ENCODE measurements at places on chromosomes 12 and 14. TPM values are rescaled to one million over a fixed set of nuclear protein-coding genes. Genes with fewer than 3 reads are reported as not detected.

The KRT77 gene
- 0.10 TPM for total RNA-seq

The RPGRIP1 gene
- 0.41 TPM for total RNA-seq

The NYNRIN gene
- 35.1 TPM for total RNA-seq

The KERA gene
- 81.0 TPM for total RNA-seq

The FAM186B gene
- total RNA-seq: 0.82 TPM

The TBC1D30 gene
- total RNA-seq: 2.6 TPM

- DNase-seq: peak; percentile 90
Observed at GRCh38 chr14:88189417-88190191, 133.5 kb downstream of the KCNK10 start.

DNA sequence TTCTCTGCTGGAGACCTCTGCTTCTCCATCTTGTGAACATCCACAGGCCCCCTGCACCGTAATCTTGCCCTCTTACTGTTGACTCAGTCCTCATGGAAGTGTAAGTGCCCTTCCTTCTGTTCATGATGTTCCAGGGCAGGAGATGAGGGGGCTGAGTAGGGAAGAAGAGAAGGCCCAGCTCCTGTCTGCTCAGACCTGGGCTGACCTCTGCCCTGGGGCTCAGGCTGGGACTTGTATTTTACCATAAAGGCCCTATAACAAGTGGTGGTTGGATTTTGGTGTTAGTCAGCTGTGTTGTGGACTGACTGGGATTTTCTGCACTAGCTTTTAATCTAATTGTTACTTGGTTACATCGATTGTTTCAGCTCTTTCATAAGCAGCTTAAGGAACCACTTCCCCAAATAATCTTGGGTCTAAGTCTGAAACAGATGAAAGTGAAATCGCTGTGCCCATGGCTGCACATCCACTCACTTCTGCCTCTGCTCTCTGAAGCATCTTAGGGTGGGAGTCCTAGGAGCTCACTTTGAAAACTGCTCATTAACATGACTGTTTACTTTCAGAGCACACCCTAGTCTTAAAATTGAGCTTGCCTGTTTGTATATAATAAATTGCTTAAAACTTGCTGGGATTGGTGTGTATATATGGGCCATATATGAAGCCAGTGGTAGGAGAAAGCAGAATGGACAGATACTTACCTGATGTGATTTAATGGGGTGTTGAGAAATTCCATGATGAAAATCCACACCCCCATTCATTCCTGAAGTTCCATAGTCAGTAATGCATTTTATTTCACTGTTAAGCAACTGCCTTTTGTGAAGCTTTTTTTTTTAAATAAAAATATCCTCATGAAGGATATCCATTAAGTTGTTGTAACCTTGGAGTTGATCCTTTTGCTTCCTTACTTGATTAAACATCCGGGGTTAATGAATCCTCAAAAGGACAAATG lies 17.7 kb downstream of the C12orf71 start:
- DNase-seq: no peak

GRCh38 chr12:26231921-26232320 lies 36.5 kb downstream of the SSPN start:
- no peak for DNase-seq

- DNase-seq: peak; percentile 90
Observed at GRCh38 chr14:69242311-69243224, 17.4 kb upstream of the GALNT16 start.

GRCh38 chr14:104843442-104844305 lies 21.4 kb upstream of the CEP170B start:
- peak; percentile 37 for DNase-seq

DNA sequence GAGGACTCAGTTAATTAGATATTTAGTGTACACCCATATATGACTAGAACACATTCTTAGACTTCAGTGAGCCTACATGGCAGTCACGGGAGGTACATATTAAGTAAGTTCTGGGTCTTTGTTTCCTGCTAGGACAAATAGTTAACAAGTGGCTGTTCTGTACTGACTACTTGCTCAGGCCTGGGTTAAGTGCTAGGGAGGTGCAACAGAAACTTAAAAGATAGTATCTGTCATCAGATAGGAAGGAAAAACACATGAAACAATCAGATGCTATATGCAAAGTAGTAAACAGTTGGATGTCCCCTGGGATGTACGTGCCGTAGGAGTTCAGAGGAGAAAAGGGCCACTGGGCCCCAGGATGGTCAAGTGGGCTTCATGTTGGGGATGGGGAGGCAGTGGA lies 59.5 kb downstream of the SLC4A8 start:
- DNase-seq: no peak

DNA sequence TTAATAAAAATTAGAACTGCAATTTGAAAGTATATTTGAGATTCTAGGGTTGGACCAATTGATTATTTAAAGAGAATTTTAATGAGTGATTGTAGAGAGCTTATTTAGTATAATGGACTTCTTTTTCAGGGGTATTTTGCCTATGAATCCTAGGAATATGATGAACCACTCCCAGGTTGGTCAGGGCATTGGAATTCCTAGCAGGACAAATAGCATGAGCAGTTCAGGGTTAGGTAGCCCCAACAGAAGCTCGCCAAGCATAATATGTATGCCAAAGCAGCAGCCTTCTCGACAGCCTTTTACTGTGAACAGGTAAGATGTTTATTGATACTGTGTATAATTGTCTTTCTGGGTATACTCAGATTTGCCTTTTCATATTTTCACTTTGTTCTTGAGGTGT lies 35.9 kb upstream of the KCNMB4 start:
- DNase-seq: no peak

- peak; percentile 43 for DNase-seq
Observed at GRCh38 chr12:85279449-85280164, 413 bp upstream of the ALX1 start.

DNA sequence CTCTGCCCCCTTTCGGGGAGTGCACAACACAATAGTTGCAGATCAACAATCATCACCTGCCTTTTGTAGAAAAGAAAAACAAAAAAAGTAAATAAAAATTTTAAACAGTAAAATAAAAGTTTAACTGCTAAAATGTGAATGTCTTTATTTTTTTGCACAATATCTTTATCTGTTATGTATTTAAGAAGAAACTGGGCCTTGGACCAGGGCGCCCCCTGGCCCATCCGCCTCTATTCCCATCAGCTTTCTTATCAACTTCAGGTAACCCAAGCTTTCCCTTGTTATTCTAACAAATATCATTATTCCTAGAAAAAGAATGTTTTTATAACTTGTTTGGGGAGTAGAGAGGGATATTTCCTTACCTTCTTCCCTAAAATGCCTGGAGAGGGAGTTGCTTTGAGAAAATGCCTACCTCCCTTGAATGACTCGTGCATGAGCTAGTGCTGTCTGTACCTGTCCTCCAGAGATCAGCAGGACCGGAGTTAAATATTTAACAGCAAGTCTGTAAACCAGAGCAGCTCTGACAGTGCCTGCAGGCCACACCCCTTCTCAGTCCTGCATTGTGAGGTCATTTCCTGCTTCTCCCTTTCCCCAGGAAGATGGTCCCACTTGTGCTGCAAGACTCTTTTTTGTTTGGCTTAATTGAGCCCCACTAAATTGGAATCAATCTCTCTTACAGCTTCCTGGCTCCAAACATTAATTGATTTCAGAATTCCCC lies 192.8 kb upstream of the RGS6 start:
- peak; percentile 37 for DNase-seq

GRCh38 chr12:26318661-26319068 lies 123.3 kb downstream of the SSPN start:
- peak; percentile 28 for DNase-seq

DNA sequence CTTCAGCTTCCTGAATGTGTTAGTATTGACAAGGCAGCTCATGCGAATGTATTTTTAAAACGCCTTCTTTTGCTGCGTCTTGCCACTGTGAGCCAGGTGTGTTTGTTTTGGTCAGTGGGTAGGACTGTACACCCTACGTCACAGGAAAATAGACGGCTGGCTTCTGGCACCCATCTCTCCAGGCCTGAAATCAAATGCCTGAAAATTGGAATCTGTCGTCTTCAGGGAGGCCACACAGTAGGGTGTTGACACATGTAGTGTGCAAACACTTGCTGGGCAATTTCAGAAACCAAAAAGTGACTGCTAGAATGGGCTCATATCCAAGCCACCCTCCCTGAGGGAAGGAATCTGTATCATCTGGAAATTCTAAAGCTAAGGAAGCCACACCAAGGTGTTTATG lies 209.3 kb downstream of the TTC8 start:
- no peak for DNase-seq

GRCh38 chr12:53338916-53339315 lies 2.8 kb upstream of the SP7 start:
- DNase-seq: no peak

DNA sequence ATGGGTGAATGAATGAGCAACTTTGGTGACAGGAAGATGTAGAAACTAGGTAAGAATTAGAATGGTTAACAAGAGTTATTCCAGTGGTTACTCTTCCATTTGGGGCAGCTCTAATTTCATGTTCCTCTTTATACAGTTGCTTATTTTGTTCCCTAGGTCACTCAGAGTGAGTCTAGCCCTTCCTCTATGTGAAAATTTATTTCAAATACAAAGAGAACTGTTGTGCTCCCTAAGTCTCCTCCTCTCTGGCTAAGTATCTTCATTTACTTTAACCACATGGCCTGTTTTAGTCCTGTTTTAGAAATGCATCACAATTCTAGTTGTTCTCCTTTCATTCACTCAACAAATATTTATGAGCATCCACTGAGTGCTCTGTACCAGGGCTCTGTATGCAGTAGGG lies 51.1 kb upstream of the HIF1A start:
- no peak for DNase-seq

- no peak for DNase-seq
Observed at GRCh38 chr14:34369648-34370030, 92.4 kb downstream of the SPTSSA start.

GRCh38 chr12:66768293-66768692 lies 89.4 kb upstream of the GRIP1 start:
- DNase-seq: no peak

GRCh38 chr14:89241934-89242651 lies 174.9 kb downstream of the FOXN3 start:
- no peak for DNase-seq

DNA sequence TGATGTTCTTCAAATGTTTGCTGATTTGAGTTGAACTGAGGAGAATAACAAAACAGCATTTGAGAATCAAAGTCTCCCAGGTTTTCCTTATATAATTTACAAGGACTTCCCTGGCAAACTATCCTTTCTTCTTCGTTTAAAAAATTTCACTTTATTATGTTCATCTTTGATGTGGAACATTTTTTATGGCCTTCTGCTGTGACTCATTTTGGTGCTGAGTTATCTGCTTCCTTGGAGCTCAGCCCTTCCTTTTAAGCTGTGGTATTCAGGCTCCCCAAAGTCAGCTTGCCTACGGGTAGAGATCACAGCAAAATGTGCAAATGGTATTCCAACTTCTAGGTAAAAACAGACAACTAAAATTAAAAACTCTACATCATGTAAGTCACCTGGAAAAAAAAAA lies 1.4 kb upstream of the ANO4 start:
- DNase-seq: no peak

- peak; percentile 60 for DNase-seq
Observed at GRCh38 chr14:69711881-69712560, 54.9 kb upstream of the SRSF5 start.

DNA sequence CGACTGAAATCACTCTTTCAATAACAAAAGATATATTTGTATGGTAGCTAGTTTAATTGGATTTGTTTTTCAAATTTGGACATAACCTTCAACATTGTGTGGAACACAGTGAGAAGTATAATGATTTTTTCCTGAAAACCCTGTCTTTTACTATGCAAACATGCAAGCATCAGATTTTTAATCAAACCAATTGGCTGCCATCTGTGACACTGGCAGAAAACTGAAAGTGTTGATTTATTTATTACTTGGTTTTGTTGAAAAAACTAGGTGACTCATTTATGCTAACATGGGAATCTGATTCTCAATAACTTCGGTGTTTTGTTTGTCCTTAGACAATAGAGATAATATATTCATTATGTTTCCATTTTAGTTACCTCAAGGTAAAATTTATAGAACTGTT lies 82.0 kb downstream of the NTS start:
- DNase-seq: no peak

GRCh38 chr12:93776581-93777018 lies 99.4 kb downstream of the CRADD start:
- no peak for DNase-seq

DNA sequence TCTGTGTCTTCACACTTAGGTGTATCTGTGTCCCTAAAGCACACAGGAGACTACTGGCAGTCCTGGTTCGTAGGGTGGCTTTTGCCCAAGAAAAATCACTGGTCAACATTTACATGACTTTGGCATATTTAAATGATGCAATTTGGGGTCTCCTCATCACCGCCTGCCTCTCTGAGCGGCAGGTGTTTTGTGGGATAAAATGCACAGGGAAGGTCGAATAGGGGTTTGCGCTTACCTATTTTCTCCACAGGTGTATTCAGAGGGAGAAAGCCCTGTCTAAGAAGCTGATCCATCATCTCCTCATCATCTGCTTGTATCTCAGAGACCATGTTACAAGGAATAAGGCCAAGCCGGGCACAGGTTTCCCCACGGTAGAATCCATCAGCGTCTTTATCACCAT lies 74.7 kb downstream of the PIWIL1 start:
- DNase-seq: no peak

DNA sequence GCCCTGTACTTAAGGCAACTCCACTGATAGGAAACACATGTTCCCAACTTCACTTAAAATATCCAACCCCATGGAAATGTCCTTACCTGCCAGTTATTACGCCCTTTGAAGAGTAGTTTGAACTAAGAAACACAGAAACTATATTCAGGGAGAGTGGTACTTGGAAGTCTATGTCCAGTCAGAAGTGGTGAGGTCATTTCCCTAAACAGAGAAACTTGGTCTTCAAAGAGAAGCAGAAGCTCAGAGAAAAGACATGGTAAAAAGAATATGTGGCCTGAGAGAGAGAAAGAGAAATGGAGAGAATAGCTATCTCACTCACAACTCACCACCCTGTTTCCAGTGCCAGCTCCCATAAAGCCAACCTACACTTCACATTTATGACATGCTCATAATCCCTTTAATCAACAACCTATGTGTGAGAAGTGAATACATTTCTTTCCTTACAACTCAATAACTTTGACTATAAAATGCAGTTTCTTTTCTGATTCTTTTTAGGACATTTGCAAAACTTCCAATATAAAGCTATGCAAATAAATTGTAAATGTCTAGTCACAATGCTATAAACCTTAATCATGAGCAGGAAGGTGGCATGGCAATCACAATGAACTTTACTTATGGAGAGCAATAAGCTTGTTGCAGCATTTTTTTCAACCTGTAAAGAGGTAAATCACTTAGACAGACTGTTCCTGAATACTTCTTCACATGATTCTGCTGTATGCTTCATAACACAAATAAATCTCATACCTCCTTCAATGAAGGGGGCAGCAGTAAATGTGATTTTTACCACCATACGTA lies 67.1 kb downstream of the CPNE8 start:
- no peak for DNase-seq
